Stimulated activated CD4-positive, alpha-beta T cell treated with anti-CD3 and anti-CD28 coated beads, TNF-alpha, amount 100 ng/mL, for 24 hours (primary cell): ENCODE measurements at places on chromosomes 7 and 10.

DNA sequence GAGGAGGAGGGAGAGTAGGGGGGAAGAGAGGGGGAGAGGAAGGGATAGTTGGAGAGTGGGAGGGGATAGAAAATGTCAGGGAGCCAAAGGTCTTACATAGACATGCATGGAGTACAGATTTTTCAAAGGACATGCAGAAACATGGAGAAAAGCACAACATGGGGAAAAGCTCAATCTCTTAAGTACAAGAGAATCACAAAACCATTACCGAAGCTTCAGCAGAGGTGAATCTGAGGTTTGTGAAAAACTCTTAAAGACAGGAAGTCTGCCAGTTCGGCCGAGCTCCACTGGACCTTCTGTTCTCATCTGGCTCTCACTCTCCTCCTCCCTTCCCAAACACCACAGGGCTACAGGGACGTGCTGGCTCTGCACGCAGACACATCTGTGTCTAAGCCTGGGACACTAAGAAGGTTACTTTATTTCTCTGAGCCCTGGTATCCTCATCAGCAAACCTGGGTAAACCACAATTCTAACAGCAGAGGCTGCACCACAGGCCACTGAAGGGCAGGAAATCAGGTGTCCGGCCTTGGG lies 133.9 kb downstream of the COBL start:
- no peak for DNase-seq

- no peak for DNase-seq
Observed at GRCh38 chr7:27908534-27909165, 168.7 kb downstream of the TAX1BP1 start.

DNA sequence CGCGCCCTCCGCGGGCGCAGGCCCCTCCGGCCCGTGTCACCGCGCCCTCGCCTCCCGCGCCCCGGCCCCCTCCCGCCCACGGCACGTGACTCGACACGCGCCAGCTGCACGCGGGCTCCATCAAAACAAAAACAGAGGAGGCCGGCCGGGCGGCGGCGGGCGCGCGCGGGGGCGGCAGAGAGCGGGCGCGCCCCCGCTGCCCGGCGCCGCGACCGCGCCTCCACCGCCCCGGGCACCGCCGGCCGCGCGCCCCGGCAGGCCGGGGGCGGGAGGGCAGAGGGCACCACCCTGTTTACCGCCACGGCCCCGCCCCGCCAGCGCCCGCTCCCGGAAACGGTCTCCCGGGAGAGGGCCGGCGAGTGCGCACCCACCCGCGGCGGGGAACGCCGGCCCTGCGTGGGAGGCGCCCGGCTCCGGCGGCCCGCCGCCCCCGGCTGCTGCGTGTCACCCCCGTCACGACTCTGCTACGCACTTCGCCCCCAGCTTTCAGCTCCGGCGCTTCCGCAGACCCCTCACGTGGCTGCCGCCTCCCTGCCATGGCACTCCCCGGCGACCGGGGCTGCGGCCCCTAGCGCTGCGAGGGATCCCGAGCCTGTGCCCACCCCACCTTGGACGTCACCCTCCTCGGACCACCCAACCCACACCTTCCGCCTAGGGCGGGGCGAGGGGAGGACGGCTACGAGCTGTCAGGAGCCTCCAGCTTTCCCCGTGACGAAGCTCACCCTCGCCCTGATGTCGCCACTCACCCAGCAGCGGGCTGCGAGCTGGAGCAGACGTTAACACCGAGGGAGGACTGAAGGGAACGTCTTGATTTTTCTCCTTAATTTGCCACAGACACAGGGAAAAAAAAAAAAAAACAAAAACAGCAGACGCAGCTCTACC lies 221.6 kb upstream of the MKLN1 start:
- DNase-seq, result peak; percentile 58

- no peak for DNase-seq
Observed at GRCh38 chr7:121847041-121847440, 25.9 kb upstream of the PTPRZ1 start.

- DNase-seq, result no peak
Observed at GRCh38 chr7:120867932-120868331, 10.0 kb upstream of the TSPAN12 start.

GRCh38 chr10:92011560-92012214 lies 88.1 kb downstream of the BTAF1 start:
- no peak for DNase-seq

DNA sequence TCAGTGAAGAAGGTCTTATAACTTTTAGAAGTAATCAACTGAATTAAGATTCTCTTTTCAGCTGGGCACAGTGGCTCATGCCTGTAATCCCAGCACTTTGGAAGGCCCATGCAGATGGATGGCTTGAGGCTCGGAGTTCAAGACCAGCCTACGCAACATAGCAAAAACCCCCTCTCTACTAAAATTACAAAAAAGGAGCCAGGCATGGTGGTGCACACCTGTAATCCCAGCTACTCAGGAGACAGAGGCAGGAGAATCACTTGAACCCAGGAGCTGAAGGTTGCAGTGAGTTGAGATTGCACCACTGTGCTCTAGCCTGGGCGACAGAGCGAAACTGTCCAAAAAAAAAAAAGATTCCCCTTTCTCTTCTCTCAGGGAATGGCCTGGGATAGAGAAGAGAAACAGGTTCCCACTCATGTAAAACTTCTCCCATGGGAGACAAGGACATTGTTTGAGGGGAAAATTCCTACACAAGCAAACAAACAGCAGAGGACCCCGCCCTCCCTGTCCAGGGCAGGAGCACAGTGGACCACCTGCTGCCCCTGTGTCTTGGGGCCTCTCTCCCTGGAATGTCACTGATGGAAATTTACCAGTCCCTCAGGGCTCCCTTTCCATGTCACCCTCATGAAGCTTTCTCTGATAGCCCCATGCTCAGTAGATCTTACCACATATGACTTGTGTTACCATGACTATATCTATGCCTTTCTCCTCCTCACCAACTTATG lies 5.6 kb downstream of the IL2RA start:
- no peak for DNase-seq

GRCh38 chr7:27189295-27189996 lies 4.4 kb upstream of the HOXA11 start:
- no peak for DNase-seq

DNA sequence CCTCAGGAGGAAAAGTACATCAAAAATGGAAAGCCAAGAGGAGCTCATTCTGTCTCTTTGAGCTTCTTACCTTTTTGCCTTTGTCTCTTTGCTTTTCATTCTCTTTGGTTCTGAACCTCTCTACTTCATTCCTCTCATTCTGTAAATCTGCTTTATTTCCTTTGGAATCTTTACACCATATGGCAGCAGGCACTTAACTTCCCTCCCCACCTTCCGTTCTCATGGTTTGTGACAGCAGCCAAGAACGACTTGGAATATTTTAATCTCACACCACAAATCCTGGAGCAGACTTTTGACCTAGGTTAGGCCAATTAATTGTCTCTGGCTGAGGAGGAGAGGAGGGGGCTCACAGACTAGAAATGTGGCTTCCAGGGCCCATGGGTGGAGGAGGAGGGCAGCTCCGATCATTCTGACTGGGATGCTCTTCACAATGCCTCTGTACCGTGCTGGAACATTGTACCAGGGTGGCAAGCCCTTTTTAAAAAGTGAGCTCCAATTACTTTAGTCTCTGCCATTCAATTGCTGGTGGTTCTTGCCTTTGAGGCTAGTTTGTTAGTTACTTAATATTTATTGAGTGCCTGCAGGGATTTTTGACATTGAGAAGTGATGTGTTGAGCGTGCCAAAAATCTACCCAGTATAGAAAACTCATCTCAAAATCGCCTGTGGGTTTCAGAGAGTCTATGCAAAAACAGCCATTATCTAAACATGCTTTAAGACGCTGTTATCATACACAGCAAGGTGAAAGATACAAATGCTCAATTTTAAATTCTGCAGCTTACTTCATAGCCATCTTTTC lies 386.6 kb downstream of the DPP6 start:
- DNase-seq, result no peak

DNA sequence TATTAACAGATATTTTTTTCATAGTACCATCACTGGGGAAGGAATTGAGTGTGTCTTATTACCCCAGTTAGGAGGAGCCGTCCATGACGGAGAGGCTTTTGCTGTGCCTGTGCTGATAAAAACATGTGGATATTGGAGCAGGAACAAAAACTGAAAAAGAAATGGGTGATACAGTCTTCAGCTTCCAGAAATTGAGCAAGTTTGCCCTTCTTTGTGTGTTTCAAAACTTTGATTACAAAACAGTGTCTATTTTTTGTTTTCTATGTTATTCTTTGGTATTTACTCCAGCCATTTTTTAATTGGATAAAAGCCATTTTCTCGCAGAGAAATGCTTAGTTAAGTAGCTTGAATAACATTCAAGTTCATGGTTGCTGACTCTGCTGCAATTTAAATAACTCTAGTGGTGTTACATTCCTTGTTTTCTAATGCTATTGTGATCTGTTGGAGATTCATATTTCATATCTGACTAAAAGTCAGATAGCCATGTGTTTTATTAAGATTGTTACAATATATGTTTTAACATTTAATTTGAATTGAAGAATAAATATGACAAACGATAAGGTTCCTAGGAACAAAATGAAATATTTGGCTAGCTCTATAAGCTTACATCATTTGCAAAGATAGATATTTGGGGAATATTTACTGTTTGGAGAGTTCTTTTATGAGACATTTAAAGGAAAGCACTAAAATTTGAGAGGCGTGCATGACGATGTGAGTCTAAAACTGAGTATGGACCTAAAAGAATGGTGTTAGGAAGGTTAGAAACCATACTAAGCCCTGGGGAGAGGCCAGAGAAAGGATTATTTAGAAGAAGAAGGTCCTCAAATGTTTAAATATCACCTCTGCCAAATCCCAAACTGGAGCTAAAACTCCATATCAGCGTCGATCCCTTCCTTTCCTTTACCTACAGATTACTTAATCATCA lies 747.3 kb upstream of the CELF2 start:
- DNase-seq, result no peak

GRCh38 chr7:124930173-124930623 lies 573 bp upstream of the POT1 start:
- no peak for DNase-seq

DNA sequence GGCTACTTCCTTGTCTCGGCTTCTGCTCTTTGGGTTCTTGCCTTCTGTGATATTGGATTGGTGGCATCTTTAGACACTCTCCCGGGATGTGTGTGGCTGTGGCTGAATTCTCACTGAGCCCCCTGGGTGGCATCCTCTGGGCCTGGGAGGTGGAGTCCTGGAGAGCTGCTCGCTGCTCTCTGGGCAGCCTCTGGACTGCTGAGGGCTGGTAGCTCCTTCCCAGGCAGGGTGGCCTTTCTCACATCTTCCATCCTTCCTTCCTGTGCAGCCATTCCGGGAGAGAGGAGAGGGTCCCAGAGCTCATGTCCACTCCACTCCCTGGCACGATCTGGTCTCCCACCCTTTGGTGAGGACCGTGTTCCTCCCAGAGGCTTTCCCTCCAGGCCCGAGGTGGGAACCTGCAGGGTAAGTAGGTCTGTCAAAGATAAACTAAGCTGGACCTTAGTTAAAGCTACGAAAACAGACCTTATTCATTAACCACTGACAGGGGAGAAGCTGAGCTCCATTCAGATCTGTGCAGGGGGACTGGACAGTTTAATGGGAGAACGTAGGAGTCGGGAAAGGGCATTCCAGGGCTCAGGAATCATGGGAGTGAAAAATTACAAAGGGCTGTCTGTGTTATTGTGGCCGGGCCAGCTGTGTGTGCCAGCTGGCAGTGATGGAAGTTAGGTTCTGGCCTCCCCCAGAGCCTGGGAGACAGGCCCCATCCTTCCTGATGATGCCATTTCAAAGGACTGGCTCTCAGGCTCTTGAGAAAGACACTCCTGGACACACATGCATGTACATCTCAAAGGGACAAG lies 8.7 kb downstream of the ATP6V0E2 start:
- no peak for DNase-seq
